Activated T-cell treated with anti-CD3 and anti-CD28 coated beads for 24 hours (primary cell): ENCODE measurements at places on chromosomes 2 and 18.

DNA sequence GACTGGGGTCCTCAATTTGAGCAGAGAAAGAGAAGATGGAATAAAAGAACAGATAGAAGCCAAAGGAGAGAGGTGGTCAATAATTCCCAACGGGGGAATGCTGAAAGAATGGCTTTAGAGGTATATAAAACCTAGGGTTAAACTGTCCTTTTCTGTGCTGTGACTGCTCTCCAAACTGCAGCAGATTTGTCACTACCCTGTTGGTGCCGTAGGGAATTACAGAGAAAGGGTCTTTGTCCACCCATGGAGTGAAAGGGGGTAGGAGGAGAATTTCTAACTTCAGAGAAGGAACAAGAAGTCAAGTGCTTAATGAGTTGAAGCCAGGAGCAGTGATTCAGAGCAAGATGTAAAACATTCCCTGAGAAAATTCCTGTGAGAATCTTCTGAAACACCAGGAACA is 486.5 kb downstream of the NUP35 start:
- no peak for DNase-seq

DNA sequence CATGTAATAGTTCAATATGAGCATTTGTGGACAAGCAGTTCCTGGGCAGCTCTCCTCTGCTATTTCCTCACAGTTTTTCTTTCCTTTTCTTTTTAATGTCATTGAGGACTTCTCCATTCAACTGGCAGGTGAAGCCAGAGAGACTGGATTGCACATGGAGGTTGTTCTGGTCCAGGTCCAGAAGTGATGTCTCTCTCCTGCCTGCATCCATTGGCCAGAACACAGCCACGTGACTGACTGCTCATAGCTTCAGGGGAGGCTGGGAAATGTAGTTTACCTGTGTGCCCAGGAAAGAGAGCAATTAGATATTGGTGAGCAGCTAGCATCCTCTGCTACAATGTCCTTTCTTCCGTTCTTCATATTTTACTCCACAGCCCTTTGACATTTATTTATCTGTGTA is 20.2 kb upstream of the ADAM23 start:
- DNase-seq = no peak

DNA sequence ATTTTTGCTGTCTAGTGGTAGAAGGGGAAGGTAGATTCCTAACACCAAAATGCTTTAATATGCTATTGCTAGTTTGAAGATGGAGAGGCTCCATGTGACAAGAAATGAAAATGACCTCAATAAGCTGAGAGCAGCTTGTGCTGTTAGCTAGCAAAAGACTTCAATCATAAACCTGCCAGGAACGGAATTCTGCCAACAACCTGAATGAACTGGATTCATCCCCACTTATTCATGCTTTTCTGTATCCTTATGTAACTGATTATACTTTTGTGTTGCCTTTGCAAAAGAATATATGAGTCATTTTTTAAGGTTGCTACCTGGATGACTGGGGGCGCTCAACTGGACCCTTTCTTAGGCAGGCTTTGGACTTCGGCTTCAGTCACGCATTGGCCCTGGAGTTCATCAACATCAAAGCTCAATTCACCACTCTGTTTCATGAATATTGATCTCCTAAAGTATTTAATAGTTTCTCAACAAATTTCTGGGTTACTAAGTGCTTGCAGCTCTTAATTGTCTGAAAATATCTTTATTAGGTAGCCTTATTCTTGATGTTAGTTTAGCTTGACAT is 97.5 kb upstream of the KCNJ3 start:
- DNase-seq = no peak

DNA sequence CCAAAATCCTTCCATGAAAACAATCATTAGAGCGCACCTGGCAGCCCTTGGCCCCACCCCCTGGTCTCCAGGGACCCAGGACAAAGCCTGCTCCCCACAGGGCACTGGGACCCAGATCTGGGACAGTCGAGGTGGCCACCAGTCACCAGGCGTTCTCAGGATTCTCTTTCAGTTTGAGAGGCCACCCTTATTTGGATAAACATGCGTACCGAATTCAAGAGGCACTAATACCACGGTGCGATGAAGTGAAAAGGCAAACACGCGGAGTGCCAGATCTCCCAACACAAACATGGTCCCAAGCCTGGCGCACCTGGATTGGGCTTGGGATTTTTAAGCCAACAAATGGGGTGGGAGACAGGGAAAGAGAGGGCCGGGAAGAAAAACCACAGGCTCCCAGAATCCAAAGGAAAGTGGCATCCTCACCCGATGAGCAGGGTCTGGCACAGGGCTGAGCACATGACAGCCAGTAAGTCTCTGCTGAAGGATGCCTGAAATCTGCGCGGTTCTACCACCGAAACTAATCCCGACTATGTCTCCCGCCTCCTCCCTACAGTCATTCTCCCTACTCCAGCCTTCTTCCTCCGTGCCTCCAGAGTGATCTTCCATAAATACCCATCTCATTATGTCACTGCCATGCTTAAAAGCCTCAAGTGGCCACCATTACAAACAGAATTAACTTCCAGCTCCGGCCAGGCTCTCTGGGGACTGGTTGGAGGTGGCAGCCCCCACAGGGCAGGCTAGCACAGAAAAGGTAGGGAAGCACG is 60.9 kb upstream of the KLHL29 start:
- DNase-seq = no peak

DNA sequence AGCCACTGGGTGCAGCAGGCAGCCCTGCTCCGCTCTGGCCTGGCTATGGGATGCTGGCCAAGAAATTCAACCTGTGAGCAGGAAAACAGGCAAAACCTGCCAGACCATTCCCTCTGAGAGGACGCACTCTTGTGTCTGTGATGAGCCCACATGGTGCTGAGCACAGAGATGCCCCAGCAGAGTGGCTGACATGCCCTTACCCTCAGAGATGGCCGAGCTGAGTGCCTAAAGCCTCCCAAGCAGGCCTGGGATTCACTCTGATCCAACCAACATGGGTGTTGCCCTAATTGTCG is 34.3 kb upstream of the TAF1B start:
- DNase-seq = no peak

- no peak for DNase-seq
Measured at GRCh38 chr2:210086292-210086691, 83.9 kb downstream of the RPE start.

- no peak for DNase-seq
Measured at GRCh38 chr2:190973262-190973661, 40.7 kb downstream of the STAT1 start.

DNA sequence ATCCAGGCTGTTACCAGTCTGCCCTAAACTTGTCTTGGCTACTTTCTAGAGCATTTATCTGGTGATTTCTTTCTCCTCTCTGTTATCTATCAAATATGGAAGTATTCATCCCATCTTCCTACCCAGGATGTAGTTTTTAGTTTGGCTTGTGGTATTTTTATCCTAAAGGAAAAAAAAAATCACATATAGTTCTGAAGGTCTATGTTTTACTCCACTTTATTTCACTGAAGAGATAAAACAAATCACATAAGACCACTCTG is 62.2 kb downstream of the PXDN start:
- no peak for DNase-seq

DNA sequence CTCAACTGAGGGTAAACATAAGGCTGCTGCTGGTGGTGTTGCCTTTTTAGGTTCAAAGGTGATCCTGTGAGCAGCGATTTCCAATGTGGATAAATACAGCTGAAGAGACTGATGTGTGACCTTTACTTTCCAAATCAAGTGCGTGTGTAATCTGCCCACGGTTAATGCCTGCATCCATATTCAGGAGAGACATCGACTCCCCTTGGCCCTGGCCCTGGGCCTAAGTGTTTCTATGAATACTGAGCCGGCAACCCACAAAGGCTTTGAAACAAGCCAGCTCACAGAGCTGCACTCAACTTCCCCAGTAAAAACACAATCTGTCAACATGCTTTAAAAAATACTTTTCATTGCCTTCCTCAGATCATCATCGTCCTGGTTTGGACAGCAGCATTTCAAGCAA is 1026.6 kb downstream of the TMEM182 start:
- DNase-seq = no peak

DNA sequence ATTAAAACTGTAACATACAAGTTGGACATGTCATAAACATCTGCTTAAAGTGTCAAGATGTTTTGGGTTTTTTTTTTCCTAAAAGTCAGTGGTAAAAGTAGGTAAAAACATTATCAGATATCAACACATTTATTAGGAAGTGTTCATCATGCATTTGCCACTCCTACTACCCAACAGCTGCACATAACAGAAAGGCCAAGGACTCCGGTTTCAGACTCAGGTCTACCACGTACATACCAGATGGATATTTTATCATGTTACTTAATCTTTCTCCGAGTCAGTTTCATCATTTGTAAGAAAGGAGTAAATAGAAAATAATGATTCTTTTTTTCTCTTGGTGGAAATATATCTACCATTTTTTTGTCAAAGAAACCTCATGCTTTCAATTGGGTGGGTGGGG is 192.3 kb downstream of the UBE2E3 start:
- no peak for DNase-seq

DNA sequence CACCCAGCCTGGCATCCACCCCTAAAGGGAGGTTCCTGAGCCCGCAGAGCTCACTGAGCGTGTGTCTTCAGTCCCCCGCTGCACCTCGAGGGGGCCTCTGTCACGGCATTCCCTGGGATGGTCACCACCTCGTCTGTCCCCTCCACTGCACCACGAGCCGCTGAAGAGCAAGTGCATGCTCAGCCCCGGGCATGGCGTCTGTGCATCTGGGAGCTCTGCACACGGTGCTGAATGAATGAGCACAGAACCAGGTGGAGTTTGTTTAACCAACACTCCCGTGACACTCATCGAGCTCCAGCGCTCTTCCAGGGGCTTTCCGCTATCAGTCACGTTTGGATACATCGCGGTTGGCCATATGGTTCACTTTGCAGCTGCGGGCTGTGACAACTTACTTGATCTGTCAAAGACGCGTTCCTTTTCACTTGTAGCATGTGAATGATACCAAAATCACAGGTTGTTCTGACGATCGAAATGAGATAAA is 9.2 kb downstream of the ALLC start:
- DNase-seq = no peak

GRCh38 chr18:63908858-63909257 is 1.1 kb downstream of the SERPINB10 start:
- no peak for DNase-seq

DNA sequence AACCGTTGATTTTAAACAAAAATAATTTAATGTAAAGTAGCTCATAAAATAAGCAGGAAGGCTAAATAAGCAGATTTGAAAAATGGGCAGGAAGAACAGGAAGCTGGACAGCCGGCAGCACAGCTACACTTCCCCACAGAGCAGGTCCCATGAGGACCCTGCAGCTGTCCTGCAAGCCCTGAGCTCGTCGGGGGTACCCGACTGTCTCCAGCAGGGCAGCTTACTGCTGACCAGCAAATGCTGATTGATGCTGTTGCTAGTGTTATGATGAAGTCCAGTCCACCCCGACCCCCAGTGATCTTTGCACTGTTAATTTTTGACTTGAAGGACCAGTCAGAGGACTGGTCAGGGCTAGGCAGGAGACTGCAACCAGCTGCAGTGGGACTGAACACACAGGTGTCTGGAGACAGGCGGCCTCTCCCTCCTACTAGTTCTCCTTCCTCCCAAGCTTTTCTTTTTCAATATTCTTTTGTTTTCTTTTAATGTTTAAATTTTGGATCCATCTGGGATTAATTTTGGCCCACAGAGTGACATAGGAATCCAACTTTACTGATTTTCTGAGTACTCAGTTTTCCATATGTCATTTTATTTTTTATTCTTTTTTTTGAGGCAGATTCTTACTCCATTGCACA is 27.7 kb downstream of the POLE4 start:
- DNase-seq = no peak

DNA sequence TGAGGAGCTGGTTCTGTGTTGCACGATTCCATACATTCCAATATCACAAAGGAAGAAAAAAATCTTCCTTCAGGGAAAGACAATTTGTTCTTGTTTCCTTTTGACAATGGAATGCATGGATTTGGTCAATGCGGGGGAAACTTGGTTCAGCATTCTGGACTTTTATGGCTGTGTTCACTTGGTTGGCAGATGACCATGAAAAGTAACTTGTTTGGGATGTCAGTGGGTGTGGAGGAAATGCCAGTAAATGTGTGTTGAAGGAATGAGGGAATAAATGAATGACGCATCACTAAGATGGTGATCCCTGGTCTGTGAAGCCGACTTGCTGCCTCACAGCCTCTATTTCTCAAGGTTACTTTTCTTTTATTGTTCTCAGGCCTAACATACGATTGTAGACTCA is 53.7 kb downstream of the THUMPD2 start:
- no peak for DNase-seq

GRCh38 chr2:129880971-129881370 is 98.5 kb upstream of the RAB6C start:
- DNase-seq = no peak

DNA sequence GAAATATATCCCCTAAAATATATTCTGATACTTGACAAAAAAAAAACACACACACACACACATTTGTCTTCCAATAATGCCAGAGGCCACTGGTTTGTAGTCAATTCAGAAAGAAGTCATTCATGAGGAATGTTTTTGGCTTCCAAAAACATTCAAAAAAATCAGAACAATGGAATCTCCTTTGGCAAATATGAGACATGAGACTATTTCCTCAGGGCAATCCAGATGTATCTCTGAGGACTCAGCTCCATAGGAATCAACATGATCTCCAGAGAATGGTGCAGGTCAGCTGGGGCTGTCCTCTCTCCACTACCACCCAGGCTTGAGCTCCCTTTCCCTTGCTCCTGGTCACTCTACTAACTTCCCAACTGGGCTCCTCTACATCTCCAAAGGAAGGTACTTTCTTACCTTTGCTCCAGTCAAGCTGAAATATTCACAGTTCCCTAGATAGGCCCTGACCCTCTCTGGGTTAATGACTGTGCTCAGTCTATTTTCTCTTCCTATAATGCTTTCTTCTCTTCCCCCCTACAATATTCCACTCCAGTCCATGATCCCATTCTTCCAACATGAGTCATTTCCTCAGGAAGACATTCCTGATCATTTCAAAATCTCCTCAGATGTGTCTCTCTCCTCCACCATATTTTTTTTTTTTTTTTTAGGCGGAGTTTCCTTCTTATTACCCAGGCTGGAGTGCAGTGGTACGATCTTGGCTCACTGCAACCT is 145.3 kb downstream of the C1D start:
- DNase-seq = no peak

- no peak for DNase-seq
Measured at GRCh38 chr18:76691800-76692199, 130.6 kb upstream of the ZNF236 start.

DNA sequence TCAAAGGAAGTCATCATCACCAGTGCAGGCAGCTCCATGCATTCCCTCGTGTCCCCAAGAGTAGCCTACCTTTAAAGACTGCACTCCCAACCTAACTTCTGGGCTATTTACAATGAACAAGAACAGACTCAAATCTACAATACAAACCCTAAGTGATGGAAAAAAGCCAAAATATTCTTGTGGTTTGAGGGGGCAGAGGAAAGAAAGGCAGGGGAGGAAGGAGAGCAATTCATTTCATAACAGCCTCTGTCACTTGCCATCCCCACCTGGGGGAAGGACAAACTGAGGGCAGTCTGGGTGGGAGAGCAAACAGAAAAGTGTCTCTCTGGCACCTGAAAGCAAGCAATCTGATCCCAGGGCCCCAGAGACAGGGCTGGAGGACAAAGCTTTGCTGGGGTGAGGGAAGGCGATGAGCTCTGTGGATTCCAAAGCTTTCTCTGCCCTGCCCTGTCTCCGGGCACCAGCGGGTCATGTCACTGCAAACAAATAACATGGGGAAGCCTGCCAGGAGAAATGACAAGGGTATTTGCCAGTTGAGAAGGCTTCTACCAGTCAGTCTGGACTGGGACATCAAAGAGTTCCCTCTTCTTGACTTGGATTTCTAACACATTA is 528.0 kb upstream of the TNP1 start:
- no peak for DNase-seq

GRCh38 chr2:181008407-181008806 is 28.0 kb downstream of the UBE2E3 start:
- no peak for DNase-seq

GRCh38 chr2:224440988-224441387 is 39.1 kb upstream of the FAM124B start:
- no peak for DNase-seq
